ENCODE measurements at places on chromosomes 5 and 9. TPM values are rescaled to one million over a fixed set of nuclear protein-coding genes. Genes with fewer than 3 reads are reported as not detected.

Gene PCDHGA6
- 5.6 TPM for total RNA-seq

Gene LRRC19
- total RNA-seq: not detected

Gene C9orf153
- not detected for total RNA-seq

Gene SOWAHA
- total RNA-seq: 0.16 TPM

Gene PCDHA8
- total RNA-seq: not detected

Gene LCN1
- not detected for total RNA-seq

Gene NACC2
- total RNA-seq: 42.2 TPM

Measured in mesangial cell (primary cell).